ENCODE measurements at places on chromosomes 7 and 10.

- DNase-seq = no peak
Observed at GRCh38 chr10:49212076-49212475, 23.9 kb upstream of the TMEM273 start.

DNA sequence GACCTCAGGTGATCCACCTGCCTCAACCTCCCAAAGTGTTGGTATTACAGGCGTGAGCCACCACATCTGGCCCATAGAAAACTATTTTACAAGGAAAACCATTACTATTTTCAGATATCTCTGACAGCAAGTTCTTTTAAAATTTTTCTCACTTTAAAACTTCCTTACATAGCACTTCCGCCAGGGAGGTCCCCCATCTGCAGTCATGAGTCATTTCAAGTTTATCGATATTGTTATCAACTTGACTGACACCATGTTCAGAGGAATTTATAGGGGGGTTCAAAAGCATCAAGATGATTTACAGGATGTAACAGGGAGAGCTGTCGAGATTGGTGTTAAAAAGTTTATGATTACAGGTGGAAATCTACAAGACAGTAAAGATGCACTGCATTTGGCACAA, 88.8 kb downstream of the NRBF2 start:
- DNase-seq = no peak

GRCh38 chr10:30840395-30841050, 191.1 kb downstream of the ZNF438 start:
- no peak for DNase-seq

DNA sequence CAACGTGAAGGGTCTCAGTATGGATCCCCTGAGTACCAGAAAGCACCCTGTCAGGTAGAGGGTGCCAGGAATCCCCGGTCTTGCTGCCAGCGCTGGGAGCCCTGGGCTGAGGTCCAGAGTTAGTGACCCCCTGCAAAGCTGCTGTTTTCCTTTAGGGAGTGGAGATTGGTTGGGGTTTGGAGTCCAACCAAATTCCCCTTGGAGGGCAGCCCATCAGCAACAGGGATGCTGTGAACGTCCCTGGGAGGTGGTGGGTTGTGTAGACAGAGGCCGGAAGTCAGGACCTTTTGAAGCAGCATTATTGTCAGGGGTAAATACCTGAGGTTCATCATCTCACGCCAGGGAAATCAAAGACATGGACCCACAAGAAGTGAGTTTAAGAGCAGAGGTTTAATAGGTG, 104.2 kb downstream of the COL26A1 start:
- no peak for DNase-seq

DNA sequence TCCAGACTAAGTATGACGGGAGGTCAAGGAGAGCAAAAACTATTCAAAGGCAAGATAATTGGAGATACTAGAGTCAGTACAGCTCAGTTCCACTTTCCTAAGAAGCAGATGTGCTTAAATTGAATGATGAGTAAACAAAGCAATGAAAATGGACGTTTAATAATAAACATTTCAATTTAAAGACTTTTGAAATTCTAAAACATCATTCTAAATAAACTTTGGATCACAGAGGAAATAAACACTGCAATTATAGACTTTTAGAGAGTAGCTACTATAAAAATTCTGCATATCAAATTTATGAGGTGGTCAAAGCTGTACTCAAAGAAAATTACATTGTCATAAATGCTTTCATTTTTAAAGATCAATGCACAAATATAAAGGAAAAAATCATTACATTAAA, 418.3 kb downstream of the GPAM start:
- no peak for DNase-seq

DNA sequence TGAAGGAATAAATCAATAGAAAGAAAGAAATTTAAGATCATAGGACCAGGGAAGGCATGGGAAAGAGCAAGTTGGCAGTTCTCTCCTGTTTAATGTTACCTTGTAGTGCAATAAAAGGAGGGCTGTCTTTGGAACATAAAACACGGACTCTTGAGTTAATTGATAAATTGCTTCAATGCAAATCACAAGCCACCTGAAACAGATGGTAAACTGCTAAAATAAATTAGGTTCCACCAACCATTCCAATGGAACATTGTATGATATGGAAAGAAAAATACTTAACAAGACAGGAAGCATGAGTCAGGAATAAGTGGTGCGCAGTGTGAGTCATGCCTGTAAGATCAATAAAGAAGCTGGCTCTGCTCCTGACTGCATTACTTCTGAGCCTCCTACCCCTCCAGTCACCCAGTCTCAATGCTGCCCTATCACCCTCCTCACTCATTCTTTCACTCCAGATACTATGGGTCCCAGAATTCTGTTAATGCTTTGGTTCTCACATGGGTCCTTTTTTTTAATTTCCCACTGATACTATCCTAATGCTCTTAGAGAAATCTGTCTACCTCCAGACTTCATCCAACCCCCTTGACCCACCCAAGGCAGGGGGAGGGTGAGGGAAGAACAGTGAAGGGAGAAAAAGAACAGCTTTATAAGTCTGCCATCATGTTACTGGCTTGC, 78.9 kb downstream of the LRRC17 start:
- peak; percentile 61 for DNase-seq

DNA sequence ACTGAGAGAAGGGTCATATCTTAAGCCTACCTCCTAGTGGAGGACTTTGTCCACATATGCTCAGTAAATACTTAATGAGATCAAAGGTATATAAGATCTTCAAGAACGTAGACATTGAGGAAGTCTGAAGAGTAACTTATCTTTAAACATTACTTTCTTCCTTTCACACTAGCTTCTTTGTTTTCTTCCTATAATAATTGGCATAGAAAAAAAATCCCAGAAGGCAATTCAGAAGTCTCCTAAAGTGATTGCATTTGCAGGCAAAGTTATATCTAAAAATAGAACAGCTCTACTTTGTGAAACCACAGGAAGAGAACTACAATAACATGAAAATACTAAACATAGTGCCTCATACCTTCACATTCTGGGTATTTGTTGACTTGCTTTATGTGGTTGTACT, 150.4 kb downstream of the PPP1R3A start:
- no peak for DNase-seq

- no peak for DNase-seq
Observed at GRCh38 chr7:122942765-122943164, 52.7 kb downstream of the TAS2R16 start.

GRCh38 chr7:36606153-36606975, 117.9 kb downstream of the AOAH start:
- no peak for DNase-seq

GRCh38 chr10:102230861-102231356, 4.8 kb downstream of the ELOVL3 start:
- DNase-seq = no peak

DNA sequence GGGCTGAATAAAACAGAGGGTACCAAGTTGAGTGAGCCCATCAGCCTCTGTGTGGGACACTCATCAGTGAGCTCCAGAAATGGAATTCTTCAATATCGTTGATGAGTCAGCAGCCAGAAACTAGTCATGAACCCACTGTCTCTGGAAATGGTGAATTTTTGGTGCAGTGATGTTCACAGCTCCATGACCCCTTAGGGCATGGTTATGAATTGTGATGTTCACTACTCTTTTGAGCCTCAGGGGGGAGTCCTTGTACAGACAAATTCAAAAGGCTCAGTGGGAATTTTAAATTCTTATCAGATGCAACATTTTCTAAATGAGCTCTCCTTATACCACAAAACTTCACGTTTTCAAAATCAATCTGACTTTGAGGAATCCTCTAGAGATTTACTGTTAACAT, 335.7 kb downstream of the PHTF2 start:
- no peak for DNase-seq

GRCh38 chr7:105861224-105861623, 15.2 kb downstream of the ATXN7L1 start:
- no peak for DNase-seq

- DNase-seq = no peak
Observed at GRCh38 chr10:78755877-78756455, 312.8 kb upstream of the ZMIZ1 start.

- no peak for DNase-seq
Observed at GRCh38 chr10:26516540-26517101, 78.5 kb downstream of the APBB1IP start.

DNA sequence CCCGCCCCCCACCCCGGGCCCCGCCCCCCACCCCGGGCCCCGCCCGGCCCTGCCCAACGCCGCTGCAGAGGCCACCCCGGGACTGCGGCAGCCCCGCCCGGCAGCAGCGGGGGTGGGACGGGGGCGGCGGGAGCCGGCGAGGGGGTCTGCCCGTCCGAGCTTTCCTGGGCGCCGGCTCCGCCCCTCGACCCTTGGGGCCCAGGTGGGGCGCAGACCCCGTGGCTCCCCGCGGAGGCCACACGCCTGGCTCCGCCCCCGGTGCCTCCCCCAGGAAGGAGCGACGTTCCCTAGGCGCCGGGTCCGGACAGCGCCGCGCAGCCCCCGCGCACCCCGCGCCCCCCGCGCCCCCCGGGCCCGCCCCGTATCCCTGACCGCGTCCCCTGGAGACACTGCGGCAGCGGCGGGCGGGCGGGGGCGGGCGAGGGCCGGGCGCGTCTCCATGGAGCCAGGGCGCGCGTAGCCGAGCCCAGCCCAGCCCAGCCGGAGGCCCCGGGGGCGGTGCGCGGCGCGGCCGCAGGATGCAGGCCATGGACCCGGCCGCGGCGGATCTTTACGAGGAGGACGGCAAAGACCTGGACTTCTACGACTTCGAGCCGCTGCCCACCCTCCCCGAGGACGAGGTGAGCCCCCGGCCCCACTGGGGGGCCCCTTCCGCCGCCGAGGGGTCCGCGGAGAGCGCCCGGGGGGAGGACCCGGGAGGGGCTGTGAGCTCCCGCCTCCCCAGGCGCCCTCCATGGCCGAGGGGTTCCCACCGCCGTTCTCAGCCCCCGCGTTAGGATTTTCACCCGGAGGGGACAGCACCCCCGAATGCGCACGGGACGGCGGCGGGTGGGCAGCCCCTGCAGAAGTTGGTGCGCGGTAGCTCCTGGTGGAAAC, at the start of gene KNDC1:
Gene KNDC1, plus strand, starts transcription at position 270 of the 876 bp plus-strand sequence. Its CDS starts 249 bp downstream, at position 519.
- DNase-seq = no peak

DNA sequence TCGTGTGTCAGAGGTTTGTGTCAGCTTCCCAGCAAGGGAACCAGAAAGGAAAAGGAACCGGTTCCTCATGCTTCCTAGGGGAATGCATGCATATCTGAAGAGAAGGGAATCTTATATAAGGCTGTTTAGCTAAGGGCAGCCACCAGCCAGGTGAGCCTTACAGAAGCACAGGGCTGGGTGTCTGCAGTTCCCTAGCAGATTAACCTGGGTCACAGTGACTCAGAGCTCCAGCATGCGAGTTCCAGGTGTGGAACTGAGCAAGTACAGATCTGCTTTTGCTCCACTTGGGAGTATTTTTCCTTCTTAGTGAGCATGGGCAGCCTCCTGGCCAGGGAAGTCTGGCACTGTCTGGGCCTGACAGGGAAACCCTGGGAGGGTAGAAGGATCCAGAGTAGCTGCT, 957 bp upstream of the ANKRD2 start:
- DNase-seq = no peak

- DNase-seq = no peak
Observed at GRCh38 chr10:75655791-75656451, 224.5 kb downstream of the LRMDA start.

DNA sequence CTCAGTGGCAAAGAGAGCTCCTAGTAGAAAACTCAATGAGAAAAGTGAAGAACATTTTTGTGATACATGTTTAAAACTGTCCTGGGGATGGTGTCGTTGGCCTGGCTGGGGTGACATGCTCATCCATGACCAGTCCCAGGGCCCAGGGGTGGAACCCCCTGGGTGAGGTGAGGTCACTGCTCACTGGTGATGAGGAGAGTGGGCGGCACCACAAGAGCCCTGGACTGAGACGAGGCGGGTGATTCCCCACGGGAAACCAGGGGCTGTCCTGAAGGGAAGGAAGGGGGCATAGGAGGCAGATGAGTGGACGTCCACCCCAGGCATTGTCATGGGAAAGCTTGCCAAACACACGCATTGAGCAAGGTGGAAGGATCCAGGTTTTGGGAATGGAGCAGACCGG, 54.6 kb downstream of the HTR5A start:
- DNase-seq = no peak

DNA sequence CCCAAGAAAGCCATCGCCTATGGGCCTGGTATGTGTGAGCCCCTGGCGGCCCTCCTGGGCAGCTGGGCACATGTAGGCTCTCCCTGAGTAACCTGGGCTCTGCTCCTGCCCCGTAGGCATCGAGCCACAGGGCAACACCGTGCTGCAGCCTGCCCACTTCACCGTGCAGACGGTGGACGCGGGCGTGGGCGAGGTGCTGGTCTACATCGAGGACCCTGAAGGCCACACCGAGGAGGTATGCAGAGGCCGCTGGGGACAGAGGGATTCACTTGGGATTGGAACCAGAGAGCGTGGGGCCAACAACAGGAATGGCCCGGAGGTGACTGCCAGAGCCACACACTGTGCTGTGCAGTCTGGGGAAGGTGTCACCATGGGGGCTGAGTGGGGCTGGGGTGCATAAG, 7.3 kb downstream of the FLNC start:
- DNase-seq = no peak

DNA sequence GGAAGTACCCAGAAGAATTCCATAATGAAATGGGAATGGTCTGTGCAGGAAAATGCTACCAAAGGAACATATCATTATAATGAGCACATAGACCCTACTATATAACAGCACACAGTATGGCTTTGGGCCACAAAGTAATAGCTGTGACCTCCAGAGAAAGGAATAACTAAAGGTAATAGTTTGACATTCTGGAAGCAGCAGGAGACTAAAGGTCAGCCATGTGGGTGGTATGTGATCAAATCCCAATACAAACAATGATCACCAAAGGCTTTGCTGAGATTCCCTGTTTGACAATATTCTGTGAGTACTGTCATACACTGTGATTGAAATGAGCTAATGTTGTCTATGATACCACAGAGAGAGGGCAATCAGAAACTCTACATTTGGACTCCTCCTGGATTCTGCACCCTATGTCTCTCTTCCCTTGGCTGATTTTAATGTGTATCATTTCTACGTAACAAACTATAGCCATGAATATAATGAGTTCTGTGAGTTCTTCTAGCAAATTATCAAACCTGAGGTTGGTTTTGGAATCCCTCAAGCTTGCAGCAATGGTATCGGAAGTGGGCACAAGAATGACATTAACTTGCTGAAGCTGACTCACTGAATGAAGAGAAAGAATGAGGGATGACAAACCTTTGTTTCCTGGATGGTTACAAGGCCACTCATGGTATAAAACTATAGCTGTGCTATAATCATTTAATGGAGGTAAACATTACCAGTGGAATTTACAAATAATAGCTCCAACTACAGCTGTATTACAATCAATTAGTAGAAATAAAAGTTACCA, 99.6 kb downstream of the JMJD1C start:
- DNase-seq = no peak

DNA sequence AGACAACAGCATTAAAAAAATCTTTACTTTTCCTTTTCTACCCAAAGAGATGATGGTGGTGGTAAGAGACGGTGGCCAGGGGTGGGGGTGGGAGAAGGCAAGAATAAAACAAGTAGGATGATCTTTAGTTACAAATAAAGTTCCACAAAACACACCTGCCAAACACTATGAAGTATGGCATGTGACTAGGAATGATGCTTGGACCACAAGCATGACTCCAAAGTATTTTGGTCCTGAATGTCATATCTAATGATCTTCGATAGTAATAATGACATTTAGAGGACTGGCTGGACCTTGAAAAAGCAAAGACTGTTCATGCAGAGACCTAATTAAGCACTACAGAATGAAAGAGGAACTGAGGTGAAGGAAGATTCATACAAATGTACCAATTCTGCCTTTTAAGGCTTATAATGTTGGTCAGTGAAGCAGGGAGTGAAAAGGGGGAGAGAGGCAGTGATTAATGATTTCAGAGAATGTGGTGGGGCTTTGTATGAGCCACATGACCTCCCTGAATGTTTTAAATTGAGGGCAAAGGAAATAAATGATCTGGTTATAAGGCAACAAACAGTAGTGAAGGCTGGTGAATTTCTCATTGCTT, 29.6 kb upstream of the DKK1 start:
- DNase-seq = no peak

Data from HL-60 (cell line).